ENCODE measurements at places on chromosomes 3 and 15.

DNA sequence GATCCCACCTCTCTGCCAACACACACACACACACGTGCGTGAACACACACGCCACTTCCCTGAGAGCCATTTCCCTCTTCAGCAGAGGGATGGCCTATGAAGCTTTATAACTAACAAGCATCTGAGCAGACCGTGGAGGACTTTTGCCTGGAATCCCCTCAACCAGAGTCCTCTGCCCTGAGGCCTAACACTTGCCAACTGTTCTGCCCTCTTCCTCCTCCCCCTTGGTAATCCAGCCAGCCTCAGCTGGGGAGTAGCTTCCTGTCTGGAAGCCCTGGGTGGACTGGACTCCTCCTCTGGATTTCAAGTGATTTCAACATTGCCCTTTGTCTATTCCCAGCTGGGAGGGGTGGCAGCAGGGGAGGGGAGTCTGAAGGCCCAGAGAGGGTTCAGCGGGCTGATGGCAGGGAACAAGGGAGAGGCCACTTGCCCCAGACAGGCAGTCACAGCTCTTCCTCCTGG lies 68.4 kb upstream of the HACD2 start:
- DNase-seq = peak; percentile 84

GRCh38 chr3:128949158-128949557 lies 44.7 kb downstream of the CFAP92 start:
- no peak for DNase-seq

DNA sequence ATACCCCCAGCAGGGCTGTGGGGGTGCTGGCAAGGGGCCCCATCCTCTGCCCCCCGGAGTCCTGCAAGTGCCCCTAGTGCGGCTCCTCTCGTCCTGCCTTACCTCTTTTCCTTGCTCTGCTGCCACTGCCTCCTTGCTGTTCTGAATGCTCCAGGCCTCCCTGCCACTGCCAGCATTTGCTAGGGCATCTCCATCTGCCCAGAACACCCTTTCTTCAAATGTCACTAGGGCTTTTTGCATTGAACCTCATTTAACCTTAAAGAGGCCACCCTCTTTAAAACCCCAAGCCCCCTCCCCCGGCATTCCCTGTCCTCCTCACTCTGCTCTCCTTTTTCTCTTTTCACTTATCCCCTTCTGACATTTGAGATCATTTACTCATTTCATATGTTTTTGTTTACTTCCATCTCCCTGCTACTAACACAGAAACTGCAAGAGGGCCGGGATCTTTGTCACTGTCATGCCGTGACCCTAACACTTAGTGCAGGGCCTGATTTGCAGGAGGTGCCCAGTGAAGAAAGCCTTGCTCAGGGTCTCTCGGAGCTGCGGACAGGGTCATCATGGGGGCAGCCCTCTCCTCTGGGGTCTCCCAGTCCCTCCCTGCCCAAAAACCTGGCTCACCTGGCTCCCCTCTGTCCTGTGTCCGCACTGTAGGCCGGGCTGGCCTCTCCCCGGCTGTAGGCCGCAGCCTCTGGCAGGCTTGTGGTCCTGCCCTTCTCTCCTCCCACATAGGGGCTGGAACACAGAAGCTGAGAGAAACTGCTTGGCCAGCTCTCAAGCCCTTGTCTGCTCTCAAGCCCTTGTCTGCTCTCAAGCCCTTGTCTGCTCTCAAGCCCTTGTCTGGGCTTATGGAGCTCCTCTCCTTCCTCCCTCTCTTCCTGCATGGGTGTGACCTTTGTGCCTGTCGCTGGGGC lies at the start of gene ACOX2:
ACOX2 (minus strand) TSS at position 690 of the 911 bp plus-strand sequence. CDS start 2,084 bp downstream, outside the sequence.
- no peak for DNase-seq

GRCh38 chr15:72382146-72382545 lies 6.3 kb upstream of the HEXA start:
- DNase-seq = no peak

DNA sequence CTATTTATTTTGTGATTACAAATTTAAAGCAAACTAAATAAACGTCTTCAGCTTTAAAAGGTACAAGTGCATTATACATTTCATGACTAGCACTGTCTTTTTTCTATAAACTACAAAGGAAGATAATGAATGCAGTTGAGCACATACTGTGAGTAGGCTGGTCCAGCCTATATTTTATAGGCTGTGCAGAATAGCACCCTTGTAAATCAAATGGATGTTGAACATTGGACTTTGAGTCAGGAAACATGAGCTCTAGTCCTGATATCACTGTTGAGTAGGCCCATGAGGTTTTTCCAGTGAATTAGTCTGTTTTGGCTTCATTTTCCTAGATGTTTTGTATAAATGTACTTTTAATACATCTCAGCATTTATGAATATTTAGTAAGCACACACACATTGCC lies 447.3 kb upstream of the KCNMB2 start:
- DNase-seq = peak; percentile 93

DNA sequence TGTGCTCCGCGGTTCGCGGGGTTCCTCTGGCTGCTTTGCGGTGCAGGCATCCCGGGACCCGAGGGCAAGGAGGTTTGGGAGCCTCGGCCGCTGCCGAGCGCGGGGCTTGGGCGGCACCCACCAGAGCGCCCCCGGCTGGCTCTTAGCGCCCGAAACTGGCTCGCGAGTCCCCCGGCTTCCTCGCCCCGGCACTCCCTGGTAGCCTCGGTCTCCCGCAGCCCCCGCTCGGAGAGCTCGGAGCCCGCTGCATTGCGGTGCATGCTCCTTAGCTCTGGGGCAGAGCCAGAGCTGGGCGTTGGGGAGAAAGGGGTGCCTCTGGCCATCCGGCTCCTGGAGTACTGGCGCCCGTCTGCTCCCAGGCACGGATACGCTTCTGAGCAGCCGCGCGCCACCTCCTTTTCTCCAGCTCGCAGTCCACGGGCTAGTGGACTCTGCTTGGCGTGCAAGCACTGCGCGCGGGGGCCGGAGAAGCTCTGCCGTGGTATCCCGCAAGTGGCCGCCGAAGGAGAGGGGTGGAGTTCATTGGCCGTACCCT lies 753 bp downstream of the EPHB1 start:
- DNase-seq = peak; percentile 55

- no peak for DNase-seq
These were observed 26.5 kb downstream of the IGSF10 start for GRCh38 chr3:151434151-151434890.

- DNase-seq = no peak
These were observed 44.1 kb upstream of the P2RY1 start for GRCh38 chr3:152790651-152791387.

- peak; percentile 75 for DNase-seq
These were observed 3.1 kb downstream of the MYRIP start for GRCh38 chr3:39812537-39812936.

DNA sequence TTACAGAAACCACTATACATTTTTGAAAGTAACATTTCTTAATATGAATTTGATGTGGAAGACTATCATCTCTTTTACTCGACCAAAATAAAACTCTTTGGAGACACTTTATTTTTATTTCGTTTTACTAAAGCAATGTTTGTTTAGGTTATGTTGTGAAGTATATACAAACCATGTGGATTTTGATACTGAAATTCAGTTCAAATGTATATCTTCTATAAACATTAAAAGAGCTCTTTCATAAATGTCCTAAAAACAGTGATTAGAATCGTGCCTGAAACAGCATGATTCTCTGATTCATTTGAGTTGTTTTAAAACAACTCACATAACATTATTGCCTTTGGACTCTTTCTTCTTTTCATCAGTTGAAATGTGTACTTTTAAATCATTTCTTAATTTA lies 373.7 kb upstream of the GOLIM4 start:
- DNase-seq = no peak

GRCh38 chr3:138461896-138462295 lies 27.5 kb downstream of the ESYT3 start:
- DNase-seq = no peak

DNA sequence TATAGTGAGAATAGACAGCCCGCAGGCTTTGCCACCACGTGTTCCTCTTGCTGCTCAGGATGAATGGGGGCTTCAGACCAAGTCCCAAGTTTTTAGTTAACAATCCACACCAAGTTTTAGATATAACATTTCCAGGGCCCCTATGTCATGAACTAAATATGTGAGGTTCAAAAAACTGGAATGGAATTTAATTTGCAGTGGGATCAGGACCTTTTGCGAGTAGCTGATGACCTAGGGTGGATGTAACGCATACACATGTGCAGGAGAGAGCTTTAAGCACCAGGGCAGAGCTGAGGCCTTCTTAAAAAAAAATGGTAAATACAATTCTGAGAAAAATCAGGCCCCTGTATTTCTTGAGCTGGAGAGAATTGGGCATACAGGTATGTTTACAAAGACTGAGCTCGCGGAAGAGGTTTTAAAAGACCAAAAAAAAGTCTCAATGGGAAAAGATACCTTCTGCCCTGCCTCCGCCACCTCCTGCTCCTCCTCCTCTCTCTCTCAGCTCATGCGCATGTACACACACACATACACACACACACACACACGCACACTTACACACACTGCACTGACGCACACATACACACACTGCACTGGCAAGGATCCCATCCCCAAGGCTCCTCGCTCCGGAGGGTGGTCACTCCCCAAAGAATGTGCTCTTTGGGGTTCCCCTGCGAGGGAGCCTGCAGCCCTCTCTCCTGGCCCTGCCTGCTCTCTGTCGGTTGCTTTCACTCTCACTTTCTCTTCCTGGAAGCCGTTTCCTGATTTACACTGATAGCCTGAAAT lies 48.2 kb upstream of the IGF1R start:
- no peak for DNase-seq

DNA sequence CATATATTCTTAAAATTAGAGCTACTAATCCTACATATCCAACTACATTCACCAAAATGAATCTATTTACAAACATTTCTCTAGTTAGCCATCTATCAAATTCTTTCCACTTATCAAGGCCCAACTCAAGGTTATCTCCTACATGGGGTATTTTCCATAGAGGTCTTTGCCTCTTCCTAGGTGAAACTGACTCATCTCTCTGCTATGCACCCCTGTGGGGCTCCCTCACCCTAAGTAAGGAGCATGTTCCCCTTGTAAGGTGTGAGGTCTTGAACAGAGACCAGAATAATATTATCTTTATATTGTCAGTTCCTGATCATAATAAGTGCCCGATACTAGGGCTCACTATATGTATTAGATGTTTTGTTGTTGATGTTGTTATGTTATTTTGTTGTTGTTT lies 74.6 kb upstream of the TSC22D2 start:
- DNase-seq = no peak

GRCh38 chr3:49026536-49026935 lies 2.7 kb downstream of the IMPDH2 start:
- no peak for DNase-seq

GRCh38 chr15:31302778-31303725 lies 23.6 kb upstream of the KLF13 start:
- DNase-seq = peak; percentile 71

DNA sequence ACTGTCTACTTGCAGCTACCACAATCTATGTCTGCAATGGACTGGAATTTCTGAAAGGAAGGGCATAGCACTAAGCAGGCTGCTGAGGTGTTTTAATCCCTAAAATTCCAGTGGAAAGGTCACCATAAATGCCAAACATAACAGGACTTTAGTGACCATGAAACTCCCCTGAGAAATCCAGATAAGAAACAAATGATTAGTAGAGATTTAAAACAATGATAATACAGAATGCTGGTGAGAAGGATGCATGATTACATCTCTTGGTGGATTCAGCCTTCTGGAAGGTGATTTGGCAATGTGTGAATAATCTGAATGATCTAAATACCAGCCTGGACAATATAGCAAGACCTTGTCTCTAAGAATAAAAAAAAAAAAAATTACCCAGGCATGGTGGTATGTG lies 475.0 kb upstream of the CBLB start:
- no peak for DNase-seq

- DNase-seq = no peak
These were observed 57.0 kb upstream of the CMSS1 start for GRCh38 chr3:99760629-99761028.

DNA sequence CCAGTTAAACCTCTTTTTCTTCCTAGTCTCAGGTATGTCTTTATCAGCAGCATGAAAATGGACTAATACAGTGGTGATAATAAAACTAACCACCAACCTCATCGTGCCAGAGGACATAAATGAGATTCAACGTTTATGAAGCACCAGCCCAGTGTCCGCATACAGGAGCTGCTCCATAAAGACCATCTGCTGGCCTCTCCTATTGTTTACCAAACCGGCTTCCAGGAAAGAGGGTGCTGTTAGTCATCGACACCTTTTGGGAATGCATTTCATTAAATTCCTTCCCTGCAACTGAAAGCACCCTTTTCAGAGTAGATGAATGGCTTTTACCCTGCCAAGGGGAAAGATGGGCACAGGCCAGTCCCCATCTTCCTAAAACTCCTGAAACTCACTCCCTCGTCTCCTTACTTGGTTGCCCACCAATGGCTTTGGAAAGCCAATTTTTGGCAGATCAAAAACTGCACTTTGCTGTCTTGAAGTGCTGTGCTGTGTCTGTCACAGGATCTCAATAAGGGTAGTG lies 122.1 kb downstream of the AQP9 start:
- DNase-seq = peak; percentile 73

DNA sequence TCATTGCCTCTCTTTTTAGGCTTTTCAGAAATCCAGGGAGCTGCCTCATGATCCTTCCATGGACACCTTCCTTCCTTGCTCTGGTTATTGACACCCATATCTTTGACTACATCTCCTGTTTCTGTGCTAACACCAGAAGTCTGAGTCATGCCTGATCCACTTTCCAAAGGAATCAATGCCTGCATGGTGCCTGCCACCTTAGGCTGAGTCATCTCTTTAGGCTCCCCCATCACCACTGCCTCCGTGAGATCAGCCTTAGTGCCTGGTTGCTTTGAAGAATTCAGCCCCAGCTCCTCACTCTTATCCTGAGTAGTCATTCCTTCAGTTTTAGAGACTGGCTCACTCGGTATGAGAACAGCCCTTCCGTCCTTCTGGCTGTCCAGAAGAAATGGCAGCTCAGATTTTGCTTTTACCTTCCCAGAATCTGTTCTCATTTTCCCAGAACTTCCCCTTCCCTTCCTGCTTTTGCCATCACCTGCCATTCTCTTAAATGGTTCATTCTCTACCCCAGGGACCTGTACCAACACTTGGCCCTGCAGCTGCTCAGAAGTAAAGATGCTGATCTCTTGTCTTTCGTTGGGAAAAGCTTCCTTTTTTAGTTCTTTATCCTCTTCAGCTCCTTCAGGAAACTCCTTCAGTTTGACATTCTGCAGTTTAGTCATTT lies 105.3 kb downstream of the MAP4 start:
- DNase-seq = peak; percentile 1

DNA sequence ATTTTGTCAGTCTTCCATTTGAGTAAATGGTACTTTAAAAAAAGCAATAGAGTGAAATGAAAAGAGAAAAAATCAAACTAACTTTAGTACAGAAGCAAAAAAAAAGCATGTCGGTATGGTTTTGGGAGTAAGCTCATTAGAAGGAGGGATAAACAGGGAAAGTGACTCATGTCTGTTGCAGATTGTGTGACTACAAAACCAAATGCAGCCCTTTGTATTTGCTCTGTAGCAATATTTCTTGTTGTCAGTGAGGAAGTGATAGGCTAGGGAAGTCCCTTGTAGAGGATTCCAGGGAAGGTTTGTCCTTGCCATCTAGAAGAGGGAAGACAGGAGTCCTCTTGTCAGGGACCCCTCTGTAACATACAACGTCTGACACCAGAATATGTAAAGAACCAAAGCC lies 150.5 kb upstream of the POU1F1 start:
- no peak for DNase-seq

Measured in NCI-H69 (cell line).